ENCODE measurements at places on chromosomes 13 and 19. TPM values are rescaled to one million over a fixed set of nuclear protein-coding genes. Genes with fewer than 3 reads are reported as not detected.

DNA sequence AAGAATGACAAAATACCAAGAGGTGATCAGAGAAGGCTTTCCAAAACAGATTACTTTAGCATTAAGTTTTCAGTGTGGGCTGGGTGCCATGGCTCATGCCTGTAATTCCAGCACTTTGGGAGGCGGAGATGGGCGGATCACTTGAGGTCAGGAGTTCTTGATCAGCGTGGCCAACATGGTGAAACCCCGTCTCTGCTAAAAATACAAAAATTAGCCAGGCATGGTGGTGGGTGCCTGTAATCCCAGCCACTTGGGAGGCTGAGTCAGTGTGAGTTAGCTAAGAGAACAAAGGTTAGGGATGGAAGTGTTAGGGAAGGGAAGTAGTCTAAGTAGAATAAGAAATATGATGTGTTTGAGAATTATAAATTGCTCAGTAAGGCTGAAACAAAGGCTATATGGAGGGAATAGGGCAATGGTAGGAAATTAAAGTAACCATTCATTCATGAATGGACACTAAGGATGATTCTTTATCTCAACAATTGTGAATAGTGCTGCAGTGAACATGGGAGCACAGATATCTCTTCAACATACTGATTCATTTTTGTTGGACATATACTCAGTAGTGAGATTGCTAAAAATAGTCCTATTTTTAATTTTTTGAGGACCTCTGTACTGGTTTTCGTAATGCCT lies 3.9 kb upstream of the RCBTB2 start:
- DNase-seq, result no peak

DNA sequence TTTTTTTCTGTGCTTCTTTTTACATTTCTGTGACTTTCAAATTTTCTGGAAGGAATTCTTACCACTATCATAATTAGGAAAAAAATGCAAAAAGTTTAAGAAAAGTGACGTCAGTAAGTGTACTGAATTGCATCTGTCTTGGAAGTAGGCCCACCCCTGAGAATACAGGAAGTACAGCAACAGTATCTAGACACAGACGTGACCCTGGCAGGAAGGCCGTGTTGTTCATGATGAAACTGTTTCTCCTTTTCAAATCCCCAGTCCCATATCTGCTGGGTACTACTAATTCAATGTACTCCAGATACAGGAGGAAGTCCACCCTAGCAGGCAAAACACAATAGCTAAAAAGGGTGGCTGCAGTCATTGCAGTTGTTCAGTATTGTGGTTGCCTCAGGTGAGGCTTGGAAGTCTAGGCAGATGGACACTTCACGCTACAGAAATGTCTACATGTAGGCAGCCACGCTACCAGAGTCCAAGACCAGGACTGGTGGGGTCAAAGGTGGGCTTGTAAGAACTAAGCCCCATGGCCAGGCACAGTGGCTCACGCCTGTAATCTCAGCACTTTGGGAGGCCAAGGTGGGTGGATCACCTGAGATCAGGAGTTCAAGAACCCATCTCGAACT lies 49.6 kb upstream of the MED4 start:
- no peak for DNase-seq

The CCDC169 gene
- total RNA-seq, result 5.9 TPM

DNA sequence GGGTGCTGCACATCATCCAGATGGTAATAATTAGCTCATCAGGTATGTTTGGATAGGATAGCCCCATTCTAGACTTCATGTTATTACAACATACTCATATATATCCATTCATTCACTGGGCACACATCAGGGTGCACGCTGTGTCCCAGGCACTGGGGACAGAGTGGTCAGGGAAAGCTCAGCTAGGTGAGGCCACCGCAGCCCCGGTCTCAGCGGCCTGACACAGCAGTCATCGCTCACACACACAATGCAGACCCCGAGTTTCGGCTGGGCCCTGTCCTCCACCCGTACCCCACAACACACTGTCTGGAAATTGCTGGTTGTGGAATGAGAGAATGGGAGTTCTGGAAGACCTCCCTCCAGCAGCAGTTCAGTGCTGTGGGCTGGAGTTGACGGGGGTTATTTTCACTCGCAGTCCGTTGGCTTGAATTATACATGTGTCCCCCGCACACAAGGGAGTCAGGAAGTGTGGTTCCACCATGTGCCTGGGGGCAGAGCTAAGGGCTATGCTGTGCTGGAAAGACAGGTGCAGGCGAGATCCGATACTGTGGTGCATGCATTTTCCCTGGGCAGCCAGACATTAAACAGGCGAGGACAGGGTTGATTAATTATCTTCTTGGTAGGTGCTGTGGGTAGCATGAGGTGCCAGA lies 257.6 kb downstream of the TEX29 start:
- no peak for DNase-seq

DNA sequence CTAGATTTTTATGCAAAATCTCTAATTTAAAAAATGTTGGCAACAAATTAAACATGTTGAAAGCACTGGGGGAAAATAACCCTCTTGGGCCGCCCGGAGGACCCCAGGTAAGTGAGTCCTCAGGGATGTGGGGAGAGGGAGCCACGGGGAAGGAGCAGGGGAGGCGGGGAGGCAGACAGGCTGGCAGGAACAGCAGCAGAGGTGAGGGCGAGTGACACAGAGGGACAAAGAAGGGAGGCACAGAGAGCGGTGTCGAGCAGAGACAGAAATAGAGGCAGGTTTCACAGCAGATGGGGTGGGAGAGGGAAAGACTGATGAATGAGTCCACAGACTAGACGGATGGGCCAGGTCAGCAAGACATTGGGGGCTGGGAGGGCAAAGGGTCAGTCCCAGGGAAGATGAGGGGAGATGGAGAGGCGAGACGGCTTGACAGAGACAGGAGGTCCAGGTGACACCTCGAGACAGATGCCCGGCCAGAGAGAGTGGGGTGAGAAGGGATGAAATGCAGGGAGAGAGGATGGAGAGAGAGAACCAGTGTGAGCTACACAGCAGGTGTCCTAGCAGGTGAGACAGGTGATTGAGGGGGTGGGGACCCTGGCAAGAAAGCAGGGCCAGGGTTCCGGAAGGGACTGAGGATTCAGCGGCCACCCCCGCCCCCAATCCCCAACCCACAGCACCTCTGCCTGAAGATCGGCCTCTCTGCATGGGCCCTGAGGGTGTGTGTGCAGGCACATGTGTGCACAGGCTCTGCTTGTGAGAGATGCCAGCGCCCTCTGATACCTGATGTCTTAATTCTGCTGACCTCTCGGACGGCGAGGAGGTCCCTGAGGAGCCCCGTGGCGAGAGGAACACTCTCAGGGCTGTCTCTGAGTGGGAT lies 3.8 kb downstream of the LRRC4B start:
- DNase-seq, result no peak

GRCh38 chr13:103187721-103188156 lies 121.5 kb upstream of the SLC10A2 start:
- no peak for DNase-seq

GRCh38 chr13:37427843-37428494 lies 170.6 kb downstream of the POSTN start:
- DNase-seq, result no peak

The CCDC194 gene
- 0.37 TPM for total RNA-seq

- no peak for DNase-seq
These were observed 18.8 kb downstream of the KL start for GRCh38 chr13:33034882-33035520.

- no peak for DNase-seq
These were observed 2.3 kb downstream of the ADGRE3 start for GRCh38 chr19:14672188-14672872.

DNA sequence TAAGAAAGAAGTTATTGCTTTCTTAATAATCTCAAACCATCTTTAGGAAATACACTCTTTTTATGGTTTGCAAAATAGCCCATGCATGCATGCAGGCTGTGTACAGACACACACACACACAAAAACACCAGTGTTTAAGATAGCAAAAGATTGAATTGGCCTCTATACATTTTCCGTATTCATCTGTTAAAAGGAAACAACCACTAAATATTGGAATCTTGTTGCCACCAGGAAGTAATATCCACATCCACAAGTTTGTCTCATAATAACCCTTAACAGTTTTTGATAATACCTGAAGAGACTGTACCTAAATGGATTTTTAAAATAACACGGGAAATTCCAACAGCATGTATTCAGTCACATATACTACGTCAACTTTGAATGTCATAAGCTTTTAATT lies 7.3 kb upstream of the MAB21L1 start:
- DNase-seq, result no peak

DNA sequence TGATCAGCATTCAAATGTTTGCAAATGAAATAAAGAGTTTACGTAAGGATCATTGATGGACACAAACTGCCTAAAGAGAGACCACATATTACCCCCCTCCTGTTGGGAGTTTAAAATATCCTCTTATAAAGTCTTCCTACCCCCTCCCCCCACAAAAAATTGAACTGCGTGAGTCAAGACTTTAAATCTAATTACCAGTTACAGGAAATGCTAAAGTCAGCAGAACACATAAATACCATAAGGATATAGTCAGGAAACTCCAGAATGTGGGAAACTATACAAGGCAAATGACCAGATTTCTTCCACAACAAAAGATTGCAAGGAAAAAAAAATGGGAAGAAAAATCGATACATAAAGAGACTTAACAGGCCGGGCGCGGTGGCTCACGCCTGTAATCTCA lies 44.4 kb upstream of the FARP1 start:
- no peak for DNase-seq

The SMARCA4 gene
- 132 TPM for total RNA-seq

DNA sequence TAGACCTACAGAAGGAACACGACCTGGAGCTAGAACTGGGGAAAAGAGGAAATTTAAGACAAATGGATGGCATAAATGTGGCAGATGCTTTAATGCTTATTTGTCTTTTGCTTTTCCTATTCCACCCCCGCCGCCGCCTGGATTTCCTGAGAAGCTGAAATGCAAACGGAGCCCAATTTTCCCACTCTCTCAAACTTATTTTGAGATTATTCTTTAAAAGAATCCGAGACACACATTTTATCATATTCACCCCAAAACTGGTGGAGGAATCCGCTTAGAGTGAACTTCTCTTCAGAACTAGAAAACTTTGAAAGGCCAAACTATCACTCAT lies 5.8 kb downstream of the POU4F1 start:
- DNase-seq, result no peak

GRCh38 chr13:98915563-98915962 lies 62.3 kb downstream of the DOCK9 start:
- DNase-seq, result no peak

The MVB12A gene
- total RNA-seq, result 47.7 TPM

GRCh38 chr13:63554157-63554556 lies 2138.5 kb upstream of the PCDH20 start:
- no peak for DNase-seq

DNA sequence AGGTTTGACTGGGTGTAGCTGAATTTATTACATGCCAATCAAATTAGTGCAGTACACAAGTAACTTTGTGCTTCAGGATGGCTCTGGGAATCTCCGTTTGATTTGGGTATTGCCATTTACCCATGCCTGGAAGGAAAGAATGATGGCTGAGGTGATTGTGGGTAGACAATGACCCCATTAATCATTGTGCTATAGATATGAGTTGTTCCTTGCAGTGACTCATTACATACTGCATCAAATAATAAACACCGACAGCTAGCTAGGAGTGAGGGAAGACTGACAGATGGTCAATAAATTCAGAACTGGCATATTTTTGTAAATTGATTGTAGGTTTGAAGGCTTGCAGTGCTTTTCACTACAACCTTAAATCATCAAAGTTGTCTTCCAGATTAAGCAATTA lies 1069.5 kb downstream of the DIAPH3 start:
- DNase-seq, result peak; percentile 21

- DNase-seq, result no peak
These were observed 463.4 kb downstream of the DIAPH3 start for GRCh38 chr13:59700281-59700680.

DNA sequence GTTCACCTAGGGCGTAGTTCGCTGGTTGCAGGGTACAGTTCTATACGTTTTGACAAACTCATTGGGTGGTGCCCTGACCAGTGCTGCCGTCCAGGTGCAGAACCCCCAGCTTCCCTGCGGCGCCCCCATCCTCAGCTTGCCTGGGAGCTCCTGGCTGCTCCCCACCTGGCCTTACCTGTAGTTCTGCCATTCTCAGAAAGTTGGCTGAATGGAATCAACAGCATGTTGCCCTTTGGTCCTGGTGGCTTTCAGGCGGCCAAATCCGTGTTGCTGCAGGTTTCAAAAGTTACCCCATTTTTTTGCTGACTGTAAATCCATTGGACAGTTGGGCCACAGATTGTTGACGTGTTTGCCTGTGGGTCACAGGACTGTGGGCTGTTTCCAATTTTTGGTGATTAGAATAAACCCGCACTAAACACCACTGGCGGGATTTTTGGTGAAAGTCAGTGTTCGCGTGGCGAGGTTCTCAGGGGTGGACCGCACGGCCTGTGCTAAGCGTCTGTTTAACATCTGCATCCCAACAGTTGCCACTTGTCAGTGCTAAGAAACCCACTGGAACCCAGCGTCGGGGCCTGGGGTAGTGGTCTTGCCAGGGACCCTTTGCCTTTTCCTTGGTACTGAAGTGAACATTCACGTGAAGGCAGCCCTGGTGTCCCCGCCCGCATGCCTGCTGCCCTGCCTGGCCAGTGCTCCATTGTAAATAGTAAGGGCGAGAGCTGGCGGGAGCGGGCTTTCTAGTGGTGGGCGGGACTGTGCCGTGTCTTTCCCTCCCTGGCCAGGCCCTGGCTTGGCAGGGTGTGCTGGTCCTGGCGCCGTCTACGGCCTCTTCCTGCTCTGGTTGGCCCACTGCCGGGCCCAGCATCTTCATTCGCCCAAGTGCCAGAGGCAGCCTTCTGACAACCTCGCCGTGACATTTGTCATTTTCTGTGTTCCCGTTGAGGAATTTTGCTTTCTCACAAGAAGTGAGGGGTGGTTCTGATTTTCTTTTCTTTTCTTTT lies 3.3 kb downstream of the DOT1L start:
- DNase-seq, result peak; percentile 86

GRCh38 chr13:79501538-79502232 lies 20.7 kb downstream of the NDFIP2 start:
- no peak for DNase-seq

DNA sequence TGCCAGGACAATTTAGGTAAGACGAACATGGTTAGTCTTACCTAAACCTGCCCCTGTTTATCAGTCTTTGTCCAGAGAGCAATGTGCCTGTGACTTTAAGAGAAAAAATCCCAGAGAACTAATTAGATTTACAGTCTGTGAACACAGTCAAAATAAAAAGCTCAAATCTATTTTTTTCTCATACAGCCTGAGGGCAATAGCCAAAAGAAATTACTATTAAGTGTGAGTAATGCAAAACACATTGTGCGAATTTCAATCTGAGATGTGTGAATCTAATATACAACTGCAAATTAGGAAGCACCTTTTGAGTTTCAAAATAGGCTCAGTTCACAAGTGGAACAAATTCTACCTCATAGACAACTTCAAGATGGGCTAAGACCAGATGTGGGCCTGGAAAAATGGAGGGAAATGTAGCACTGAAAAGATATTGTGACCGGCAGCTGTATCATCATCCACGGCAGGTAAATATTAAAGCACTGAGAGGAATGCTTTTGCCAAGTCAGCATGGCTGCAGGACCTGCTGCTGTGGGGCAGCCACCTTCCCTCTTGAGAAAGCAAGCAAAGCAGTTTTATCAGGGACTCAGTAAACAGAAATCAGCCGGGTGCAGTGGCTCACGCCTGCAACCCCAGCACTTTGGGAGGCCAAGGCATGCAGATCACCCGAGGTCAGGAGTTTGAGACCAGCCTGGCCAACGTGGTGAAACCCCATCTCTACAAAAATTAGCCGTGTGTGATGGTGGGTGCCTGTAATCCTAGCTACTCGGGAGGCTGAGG lies 114.8 kb downstream of the KATNAL1 start:
- no peak for DNase-seq

GRCh38 chr19:45070861-45071544 lies 5.3 kb downstream of the ZNF296 start:
- no peak for DNase-seq

GRCh38 chr19:36097036-36097435 lies 13.9 kb upstream of the OVOL3 start:
- no peak for DNase-seq

The TEKTIP1 gene
- total RNA-seq, result 1.0 TPM

The ZNF709 gene
- 0.52 TPM for total RNA-seq

GRCh38 chr13:45545686-45546409 lies 69.7 kb downstream of the ERICH6B start:
- DNase-seq, result no peak

All from MCF 10A (cell line).